ENCODE measurements at places on chromosomes 2 and 18. TPM values are rescaled to one million over a fixed set of nuclear protein-coding genes. Genes with fewer than 3 reads are reported as not detected.

The LOXHD1 gene
- total RNA-seq: not detected

The STAT4 gene
- total RNA-seq: not detected

The ANKRD30BL gene
- total RNA-seq: not detected

The SCN7A gene
- total RNA-seq: not detected

The COL3A1 gene
- 0.53 TPM for total RNA-seq

The TRABD2A gene
- total RNA-seq: 2.9 TPM

GRCh38 chr2:115165529-115166109 is 723.2 kb downstream of the DPP10 start:
- peak; percentile 68 for DNase-seq

- DNase-seq: peak; percentile 99
These were observed 468.2 kb downstream of the EPHA4 start for GRCh38 chr2:221103930-221104329.

DNA sequence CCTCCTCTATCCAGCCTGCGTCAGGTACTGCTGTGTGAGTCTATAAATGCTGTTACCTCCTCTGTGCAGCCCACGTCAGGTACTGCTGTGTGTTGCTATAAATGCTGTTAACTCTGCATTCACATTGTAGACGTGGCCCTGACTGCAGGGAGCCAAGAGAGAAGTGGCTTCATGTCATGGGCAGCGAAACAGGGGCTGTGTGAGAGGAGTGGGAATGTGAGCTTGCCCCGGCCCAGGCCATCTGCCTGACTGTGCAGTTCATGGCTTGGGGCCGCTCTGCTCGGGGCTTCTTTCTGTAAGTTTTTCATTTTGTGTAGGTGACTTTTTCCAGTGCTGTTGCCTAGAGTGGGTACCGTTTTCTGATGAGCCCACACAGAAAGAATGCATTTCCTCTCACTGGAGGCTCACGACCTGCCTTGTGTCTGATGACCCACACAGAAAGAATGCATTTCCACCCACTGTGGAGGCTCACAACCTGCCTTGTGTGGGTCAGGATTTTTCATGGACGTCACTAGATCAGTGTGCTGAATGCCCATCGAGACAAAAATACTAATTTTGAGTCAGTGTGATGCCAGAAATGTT is 104.5 kb downstream of the SNTG2 start:
- DNase-seq: no peak

- no peak for DNase-seq
These were observed 70.3 kb upstream of the RMDN2 start for GRCh38 chr2:37854676-37855282.

- peak; percentile 49 for DNase-seq
These were observed 673 bp downstream of the CENPO start for GRCh38 chr2:24793761-24794435.

- DNase-seq: no peak
These were observed 42.4 kb downstream of the LRRFIP1 start for GRCh38 chr2:237669628-237670392.

GRCh38 chr2:210038078-210038477 is 35.6 kb downstream of the RPE start:
- DNase-seq: no peak

GRCh38 chr18:26803643-26804042 is 61.9 kb downstream of the AQP4 start:
- DNase-seq: no peak

GRCh38 chr2:9144617-9145016 is 62.0 kb upstream of the ASAP2 start:
- no peak for DNase-seq

GRCh38 chr18:48575658-48576456 is 37.0 kb downstream of the CTIF start:
- DNase-seq: no peak

DNA sequence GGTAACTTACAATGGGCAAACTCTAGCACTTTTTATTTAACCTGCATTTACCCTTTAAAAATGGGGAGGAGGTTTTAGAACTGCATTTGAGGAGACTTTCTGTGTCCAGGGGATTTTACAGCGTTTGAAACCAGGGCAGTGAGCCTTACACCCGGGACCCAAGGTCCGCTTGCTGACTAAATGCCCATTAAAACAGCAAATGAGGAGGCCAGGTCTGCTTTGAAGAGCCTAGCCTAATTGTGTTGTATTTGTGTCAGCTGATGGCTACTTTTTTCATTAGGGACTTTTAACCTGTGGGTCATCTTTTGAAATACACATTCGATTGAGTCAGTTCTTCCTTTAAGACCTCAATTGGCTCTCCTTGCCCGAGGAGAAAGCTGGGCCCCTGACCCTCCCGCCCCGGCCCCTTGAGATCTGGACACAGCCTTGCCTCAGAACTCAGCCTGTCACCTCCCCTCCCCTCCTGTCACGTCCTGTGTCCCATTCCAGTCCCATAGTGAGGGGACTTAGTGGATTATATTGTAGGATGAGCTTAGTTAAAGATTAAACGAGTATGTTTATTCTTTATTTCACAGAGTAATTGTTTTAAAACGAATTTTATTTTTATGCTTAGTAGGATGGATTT is 69.0 kb downstream of the KLHL29 start:
- DNase-seq: no peak

DNA sequence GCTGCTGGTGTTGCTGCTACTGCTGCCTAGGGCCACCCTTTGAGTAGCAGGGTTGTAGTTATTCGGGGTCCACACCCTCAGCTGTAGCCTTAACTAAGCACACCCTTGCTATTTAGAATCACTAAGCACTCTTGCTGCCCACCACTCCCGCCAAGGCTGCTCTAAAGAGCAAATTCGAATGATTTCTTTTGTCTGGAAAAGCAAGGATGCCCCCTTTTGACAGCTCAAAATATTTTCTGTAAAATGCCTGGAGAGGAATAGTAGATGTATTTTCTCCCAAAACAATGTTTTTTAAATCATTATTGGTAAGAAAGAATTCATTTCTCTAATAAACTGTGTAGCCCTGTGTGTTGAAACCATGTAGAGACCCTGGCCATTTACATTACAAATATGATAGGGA is 80.8 kb upstream of the PAPOLG start:
- DNase-seq: no peak

DNA sequence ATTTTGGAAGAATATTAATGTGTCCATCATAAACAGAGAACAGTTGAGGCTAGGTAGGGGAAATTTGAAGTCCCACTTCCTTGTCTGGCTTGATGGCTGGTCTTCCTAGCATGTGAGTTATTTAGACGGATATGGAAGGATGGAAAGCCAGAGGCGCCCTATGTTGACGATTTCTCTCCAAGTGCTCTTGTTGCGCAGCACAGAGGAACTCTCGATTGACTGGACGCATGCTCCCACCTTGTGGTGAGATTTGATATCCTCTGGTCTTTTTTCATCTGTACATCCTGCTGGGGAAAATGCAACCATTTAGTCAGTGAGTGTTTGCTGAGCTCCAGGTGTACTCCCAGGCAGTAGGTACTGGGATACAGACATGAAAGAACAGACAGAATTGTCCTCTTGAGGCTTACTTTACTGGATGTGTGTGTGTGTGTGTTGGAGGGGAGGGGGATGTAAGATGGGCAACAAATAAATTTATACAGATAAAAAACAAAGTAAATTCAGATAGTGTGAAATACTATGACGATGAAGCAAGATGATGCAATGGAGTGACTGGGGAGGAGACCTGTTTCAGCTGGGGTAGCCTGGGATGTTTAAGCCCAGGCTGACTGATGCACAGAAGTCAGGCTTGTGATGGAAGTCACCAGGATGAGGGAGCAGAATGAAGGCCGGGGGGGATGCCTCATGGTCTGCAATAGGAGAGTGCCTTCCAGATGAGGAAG is 137.2 kb downstream of the TRIM43 start:
- DNase-seq: peak; percentile 91

DNA sequence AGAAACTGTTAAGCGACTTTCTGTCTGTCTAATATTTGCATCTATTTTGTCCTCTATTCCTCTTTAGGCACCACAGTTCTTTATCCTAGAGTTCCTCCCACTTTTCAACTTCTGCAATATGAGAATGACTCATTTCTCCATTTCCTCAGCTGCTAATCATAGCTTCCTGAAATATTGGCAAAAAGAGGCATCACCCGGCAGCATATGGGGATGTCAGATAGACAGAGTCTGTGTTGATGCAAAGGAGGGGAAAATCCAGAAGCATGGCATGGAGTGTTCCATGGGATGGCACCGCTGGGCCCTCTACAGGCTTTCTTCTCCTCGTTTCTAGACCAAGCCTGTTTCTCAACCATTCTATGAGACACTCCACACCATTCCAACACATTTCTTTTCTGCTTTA is 93.4 kb downstream of the DOCK10 start:
- peak; percentile 74 for DNase-seq

DNA sequence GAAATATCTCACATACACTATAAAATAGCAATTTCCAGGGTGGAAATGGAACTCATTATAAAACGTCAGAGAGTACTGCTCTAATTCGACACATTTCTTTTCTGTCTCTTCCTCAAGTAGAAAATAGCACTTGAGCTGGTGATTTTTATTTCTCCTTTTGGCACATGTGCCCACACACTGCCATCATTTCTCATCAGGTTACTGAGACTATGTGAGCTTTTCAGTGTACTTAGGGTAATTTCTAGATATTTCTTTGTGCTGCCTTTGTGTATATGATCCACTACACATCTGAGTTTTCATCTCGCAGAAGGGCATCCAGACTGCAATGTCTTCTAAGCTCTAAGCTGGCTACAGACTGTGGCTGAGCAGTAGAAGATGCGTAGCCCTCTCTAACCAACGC is 62.1 kb upstream of the PGAP1 start:
- DNase-seq: peak; percentile 31

DNA sequence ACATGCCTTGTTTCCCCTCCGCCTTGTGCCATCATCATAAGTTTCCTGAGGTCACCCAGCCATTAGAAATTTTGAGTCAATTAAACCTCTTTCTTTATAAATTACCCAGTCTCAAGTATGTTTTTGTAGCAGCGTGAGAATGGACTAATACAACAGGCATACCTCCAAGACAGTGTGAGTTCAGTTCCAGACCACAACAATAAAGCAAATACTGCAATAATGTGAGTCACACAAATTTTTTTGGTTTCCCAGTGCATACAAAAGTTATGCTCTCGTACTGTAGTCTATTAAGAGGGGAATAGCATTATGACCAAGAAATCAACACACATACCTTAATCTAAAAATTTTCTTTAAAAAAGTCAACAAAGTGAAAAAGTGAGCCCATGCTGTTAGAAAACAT is 217.2 kb downstream of the NR4A2 start:
- DNase-seq: no peak

DNA sequence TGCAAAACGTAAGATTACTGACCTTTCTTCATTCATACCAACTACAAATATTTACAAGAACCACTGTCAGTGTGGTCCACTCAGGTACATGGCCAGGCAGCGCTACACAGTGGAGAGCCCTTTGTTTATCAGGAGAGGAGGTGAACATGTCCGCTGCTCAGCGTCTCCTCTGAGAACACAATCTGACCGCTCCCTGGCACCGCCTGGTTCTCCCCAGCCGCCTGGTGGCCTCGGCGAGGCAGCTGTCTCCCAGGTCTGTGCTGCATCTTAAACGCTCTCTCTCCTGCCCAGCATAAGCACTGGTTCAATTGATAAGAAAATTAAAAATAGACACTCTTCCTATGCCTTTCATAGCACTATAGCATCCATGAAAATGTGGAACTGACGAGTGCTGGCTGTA is 146.8 kb upstream of the PXDN start:
- no peak for DNase-seq

DNA sequence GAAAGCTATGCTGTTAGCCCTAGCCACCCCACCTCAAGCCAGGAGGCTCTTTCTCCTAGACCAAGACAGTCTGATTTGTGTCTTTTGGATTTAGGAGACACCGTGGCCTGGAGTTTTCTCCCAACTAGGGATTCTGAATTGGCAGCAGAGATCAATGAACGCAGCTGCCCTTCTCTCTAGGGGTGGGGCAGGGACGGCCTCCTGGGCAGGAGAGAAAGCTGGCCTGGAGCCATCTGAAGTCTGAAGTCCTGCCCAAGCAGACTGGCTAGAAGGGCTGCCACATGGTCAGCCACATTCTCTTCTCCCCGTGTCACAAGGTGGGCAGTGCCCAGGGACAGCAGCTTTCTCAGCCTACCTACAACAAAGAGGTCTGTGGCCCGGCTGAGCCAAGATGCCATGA is 45.1 kb downstream of the PIEZO2 start:
- DNase-seq: no peak

DNA sequence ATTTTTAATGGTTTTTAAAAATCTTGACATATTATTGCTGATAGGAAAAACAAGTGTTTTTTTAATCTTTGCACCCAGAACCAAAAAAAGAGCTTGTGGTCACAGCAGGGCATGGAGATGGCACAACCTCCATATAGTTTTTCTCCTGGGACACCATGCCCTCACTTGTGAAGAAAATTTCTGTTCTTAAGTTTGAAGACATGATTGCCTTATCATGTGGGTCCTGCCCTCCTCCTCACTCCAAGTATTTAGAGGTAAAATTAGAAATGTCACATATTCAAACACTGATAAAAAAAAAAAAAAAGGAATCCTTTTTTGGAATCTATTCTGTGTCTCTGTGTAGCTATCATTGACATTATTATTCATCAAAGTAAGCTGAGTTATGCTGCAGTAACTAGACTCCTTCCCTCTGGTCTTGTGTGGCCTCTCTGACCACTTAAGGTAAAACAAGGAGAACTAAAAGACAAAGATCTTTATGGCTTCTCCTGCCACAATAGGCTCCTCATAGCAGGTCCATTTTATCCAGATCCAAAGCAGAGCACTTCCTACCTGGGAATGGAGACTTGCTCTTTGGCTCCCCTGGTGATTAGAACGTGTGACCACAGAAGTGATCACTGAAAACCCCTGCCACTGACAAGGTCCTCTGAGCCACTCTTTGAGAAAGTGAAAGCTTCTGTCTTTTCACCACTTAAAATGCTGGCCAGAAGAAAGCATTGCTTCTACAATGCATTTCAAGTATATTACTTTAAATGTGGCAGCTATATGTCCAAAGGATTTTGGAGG is 19.8 kb downstream of the ADD2 start:
- no peak for DNase-seq

DNA sequence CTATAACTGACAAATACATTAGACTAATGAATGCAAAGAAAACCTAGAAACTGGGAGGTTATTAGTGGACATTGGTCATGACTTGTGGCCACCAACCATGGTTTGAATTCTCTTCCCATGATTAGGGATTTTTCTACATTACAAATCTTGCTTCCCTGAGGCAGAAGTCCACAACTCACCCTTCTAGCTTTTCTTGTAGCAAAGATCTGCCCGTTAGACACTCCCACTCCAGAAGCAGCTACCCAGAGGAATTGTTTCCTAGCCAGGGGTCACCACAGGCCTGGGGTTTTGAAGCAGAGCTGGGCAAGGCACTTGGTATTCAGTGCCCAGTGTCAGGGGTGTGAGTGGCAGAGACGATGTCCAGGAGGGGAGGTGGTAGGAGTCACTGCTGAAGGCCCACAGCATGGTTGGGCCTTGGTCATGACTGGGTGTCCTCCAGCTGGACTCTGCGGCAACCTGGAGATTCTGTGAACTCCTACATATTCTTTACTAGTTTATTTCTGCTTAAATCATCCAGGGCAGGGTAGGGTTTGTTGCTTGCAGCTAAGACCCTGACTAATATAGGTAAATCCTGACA is 54.9 kb downstream of the ACTR2 start:
- DNase-seq: no peak

DNA sequence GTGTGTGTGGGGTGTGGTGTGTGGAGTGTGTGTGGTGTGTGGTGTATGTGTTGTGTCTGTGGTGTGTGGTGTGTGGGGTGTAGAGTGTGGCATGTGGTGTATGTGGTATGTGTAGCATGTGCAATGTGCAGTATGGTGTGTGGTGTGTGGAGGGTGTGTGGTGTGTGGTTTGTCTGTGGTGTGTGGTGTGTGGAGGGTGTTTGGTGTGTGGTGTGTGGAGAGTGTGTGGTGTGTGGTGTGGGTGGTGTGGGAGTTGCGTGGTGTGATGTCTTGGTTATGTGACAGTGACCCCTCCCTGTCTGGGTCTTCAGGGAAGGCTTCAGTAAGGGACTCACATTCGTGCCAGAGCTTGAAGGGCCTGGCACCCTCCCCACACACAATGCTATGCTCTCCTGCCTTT is 718.2 kb upstream of the SOX11 start:
- DNase-seq: no peak
